ENCODE measurements at places on chromosomes 13 and 19. TPM values are rescaled to one million over a fixed set of nuclear protein-coding genes. Genes with fewer than 3 reads are reported as not detected.

DNA sequence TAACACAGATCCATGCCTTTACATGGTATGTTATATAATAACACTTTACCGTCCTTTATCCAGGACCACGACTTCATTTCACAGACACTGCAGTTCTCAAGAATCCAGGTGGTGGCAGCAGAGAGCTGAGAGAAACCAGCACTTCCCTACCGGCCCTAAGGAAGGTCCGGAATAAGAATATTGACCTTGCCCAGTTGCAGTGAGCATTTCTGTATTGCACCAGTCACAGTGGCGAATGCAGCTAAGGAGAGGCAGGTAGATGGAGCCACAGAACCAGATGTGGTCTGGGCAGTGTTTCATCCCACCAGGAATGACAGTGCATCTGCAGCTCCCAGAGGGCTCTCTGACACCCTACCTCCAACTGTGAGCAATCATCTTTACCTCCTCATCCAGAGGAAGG, 44.6 kb downstream of the ZNF787 start:
- no peak for DNase-seq

MIR17HG gene
- total RNA-seq, result 0.66 TPM

C19orf85 gene
- total RNA-seq, result not detected

GRCh38 chr13:112940236-112940635, 28.8 kb upstream of the MCF2L start:
- no peak for DNase-seq

ERICH6B gene
- total RNA-seq, result not detected

DNA sequence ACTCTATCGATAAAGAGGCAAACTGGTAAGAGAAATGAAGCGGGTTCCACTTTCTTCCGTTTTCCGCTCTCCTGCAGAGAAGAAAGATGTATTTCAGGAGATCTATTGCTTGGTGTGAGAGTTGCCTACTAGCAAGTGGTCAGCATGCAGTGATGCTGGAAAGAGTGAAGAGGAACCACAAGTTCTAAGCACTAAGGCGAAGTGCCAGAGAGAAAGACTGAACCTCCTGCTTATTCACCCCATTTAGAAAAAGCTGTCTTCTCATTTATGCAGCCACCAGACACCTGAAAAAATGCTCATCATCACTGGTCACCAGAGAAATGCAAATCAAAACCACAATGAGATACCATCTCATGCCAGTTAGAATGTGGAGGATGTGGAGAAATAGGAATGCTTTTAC, 78.7 kb upstream of the GPC6 start:
- no peak for DNase-seq

DNA sequence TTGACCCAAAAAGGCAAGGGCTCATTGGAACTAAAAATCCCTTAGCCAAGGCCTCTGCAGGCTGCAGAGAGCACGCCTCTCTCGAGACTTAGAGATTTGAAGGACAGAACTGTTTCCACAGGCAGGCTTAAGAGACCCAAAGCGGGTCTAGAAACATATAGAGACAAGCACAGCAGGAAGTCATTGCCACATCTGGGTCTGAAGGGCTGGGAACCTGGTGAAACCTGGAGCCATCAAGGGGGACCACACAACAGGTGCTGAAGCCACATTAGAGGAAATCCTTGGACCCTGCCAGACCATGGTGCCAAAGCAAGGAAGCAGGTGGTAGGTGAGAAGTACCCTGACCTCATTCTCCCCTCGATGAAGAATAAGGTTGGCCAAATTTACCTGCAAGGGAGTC, 33.8 kb upstream of the LRCH1 start:
- no peak for DNase-seq

GRCh38 chr19:40741527-40742390, 8.5 kb downstream of the ACTMAP start:
- no peak for DNase-seq

CFD gene
- total RNA-seq, result 41.5 TPM

DNA sequence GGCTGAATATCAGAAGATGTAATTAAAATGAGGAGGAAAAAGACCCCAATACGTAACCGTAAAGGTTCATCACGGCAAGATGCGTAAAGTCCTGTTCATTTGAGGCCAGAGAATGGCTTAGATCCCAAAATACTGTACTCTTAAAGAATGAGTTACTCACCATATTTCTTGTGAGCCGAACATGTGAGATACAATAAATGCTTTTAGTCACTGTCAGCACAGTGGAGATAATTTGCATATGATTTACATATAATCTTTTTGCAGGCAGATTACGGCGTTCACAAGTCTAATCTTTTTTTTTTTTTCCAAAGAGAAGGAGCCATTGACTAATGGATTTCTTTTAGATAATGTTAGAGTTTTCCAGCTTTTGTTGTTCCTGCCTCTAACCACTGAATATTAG, 28.4 kb downstream of the AMER2 start:
- DNase-seq, result no peak

DNA sequence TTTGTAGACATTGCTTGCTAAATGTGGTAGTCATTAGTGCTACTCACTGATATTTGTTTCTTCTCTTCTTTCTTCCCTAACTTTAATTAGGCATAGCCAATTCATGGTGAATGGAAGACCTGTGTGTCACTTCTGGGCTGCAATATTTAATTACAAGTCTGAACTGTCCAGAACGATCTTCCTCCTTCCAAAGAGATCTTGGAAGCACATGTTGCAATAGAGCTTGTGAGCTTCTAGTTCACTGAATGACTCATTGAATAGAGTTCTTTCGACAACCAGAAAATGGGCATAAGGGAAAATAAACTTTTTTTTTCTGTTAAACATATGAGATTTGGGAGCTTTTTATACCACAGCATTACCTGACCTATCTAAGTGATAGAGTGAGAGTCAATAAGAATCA, 1264.6 kb downstream of the PCDH9 start:
- no peak for DNase-seq

GPC5 gene
- total RNA-seq, result 0.84 TPM

GRCh38 chr13:80118099-80118498, 222.8 kb downstream of the SPRY2 start:
- DNase-seq, result no peak

DNA sequence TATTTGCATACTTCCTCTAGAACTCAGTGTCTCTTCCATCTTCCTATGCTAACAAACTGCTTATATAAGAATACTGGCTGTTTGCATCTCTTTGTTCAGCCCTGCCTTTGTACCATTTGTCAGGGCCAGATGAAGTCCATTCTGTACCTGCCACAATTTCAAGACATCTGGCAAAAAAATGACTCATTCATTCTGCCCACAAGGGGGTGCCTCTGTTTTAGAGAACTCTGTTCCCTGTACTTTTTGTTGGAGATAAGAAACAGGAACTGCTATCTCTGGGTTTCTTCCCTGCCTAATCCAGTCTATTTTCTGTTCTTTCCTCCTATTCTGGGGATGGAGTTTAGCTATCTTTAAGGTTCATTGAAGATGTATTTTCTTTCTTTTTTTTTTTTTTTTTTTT, 23.0 kb downstream of the ZNF568 start:
- no peak for DNase-seq

DNA sequence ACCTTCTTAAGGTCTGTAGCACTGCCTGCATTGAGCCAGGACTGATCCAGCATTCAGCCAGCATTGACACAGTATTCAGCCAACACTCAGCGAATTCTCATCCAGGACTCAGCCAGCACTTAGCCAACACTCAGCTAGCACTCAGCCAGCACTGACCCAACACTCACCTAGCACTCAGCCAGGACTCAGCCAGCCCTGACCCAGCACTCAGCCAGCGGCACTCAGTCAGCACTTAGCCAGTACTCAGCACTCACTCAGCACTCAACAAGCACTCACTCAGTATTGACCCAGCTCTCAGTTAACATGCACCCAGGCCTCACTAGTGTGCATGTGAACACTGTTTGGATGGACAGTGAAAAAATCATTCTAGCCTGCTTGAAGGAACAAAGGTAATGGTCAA, 55.0 kb downstream of the TSHZ3 start:
- DNase-seq, result no peak

GRCh38 chr13:91630946-91631345, 232.5 kb downstream of the GPC5 start:
- DNase-seq, result no peak

GRCh38 chr19:45200568-45200967, 22.0 kb downstream of the BLOC1S3 start:
- peak; percentile 21 for DNase-seq

- DNase-seq, result peak; percentile 53
Measured at GRCh38 chr13:99432609-99433542, 68.4 kb upstream of the TM9SF2 start.

All from heart right ventricle (tissue), 16 donors.